Right renal cortex interstitium (tissue), 3 donors: ENCODE measurements at places on chromosomes 1 and 21. TPM values are rescaled to one million over a fixed set of nuclear protein-coding genes. Genes with fewer than 3 reads are reported as not detected.
A peak's percentile ranks its signal among the peaks of the same experiment; 100 is the strongest.

DNA sequence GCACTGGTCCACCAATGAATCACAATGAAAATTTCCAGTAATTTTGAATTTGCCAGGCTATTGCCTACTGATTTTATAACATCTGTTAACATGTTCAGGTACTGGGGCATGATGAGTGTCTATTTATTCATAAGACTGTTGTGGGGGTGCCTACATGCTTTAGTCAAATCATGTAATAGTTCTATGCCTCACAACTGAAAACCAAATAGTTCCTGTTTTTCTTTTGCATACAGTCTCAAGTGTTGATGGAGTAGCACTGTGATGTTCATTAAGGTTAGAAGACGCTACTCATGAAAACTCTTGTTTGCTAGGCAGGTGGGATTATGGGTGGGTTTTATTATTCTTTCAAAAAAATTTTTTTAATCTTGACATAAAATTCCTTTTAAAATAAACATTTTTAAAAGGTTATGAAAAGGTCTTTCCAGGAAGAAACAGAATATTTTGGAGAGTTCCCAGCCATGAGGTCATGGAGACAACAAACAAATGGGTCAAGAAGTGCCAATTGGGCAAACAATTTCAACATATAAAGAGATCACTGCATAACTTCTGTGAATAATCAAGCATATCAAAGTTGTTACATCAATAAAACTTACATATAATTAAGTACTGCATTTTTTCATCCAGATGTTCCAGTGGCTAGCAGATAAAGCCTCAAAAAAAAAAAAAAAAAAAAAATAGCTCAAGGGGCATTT is 40.2 kb upstream of the NHLH2 start:
- no peak for DNase-seq

DNA sequence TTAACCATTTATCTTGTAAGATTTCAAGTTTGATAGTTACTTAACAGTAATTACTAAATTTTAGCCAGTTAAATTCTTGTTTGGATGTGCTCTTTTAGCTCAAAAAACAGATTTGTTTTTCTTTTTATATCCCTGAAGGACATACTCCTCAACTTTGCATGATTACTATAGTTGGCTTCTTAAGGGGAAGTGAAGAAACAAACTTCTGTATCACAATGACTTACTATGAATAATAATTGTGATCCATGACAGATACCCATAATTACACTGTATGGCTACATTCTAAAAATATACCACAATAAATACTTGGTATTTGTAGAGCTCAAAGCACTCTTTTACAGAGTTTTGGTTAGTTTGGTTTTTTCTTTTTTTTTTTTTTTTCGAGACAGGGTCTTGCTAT is 55.8 kb downstream of the IARS2 start:
- no peak for DNase-seq

DNA sequence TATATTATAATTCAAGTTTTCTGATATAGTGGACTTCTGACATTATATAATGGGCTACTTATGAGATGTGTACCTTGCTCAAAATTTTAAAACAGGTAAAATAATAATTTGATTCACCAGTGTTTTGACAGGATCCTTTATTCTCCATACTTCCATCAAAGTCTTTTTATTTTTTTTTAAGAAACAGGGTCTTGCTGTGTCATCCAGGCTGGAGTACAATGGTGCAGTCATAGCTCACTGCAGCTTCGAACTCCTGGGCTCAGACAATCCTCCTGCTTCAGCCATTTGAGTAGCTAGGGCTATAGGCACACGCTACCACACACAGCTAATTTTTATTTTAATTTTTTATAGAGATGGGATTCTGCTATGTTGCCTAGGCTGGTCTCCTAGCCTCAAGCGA is 129.4 kb downstream of the NRDC start:
- no peak for DNase-seq

DNA sequence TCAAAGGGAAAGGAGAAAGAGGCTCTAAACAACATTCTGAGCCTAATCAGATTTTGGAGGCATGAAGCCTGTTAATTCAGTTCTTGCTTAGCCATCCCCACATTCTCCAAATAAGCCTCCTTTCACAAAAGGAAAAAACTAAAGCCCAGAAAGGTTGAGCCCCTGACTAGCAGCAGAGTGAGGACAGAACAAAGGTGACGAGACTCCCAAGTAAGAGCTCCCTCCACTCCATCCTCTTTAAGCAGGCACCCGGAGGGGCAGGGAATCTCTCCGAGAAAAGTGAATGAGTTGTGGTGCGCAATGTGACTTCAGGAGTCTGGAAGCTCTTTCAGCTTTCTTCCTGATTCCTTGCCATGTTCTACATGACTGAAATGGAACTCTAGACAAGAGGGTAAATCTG is 43.4 kb upstream of the MYBPHL start:
- DNase-seq, result no peak

GRCh38 chr1:214123061-214123784 is 135.4 kb downstream of the PROX1 start:
- DNase-seq, result peak; percentile 43

DNA sequence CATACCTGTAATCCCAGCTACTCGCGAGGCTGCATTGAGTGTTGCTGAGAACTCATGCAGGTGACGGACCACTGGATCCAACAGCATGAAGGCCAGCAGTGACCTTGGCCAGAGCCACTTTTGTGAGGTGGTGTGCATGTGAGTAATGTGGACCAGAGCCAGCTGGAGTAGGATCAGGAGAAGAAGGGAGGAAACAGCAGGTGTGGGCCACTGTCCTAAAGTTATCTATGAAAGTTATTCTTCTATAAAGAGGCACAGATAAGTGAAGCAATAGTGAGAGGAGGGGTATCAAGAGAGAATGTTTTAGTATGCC is 47.8 kb downstream of the TCP10L start:
- DNase-seq, result no peak

DNA sequence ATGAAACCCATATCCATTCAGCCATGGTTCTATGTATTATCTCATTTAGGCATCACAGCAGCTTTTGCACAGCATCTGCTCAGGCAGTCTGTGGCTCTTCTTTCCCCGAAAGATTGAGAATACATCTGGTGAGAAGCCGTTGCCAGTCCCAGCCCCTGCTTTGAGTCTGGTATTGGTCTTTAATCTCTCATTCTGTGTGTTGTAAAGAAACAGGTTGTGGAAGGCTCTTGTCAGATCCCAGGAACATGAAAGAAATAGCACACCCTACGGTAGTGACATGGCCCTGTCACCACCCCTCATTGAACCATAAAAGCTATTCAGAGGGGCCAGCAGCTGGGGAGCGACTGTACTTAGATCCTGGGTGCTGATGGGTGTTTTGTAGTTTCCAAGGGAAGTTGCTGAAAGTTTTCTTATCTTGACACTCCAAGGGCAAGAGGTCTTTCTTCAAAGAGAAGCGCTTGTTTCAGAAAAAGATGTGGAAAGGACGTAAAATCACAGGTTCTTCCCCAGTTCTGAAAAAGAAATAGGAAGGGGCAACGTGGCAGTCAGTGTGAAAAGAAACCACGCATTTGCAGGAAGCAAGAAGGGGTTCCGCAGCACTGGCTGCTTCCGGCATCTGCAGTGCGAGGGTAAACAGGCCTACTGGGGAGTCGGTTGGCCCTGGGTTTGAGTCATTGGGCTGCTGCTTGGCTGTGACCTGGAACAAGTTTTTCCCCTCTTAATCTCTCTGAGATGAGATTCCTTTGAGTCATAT is 145.0 kb downstream of the DHRS3 start:
- DNase-seq, result no peak

DNA sequence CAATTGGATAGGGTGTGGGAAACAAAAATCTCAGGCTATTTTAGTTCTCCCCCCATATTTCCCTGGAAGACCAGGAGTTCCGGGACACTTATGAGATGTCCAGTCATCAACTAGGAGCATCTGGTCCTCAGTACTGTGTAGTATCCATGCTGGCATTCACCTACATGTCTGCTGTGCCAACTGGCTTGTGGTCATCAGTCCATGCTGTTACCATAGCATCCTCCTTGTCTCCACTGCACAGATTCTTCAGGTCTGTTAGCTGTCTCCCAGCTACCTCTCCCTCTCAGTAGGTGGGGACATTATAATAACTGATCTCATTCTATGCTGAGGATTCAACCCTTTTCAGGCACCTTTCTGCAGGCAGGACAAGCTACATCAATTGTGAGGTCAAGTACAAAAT is 302.9 kb downstream of the BARHL2 start:
- no peak for DNase-seq

- DNase-seq, result no peak
These were observed 60.6 kb downstream of the SDCCAG8 start for GRCh38 chr1:243316366-243316989.

- DNase-seq, result no peak
These were observed 32.7 kb upstream of the COA6 start for GRCh38 chr1:234340528-234340927.

- DNase-seq, result no peak
These were observed 107.2 kb downstream of the GLIS1 start for GRCh38 chr1:53631622-53632310.

- DNase-seq, result no peak
These were observed 59.1 kb downstream of the RALGPS2 start for GRCh38 chr1:178784131-178784536.

GRCh38 chr1:247100676-247101279 is 3.4 kb downstream of the ZNF669 start:
- no peak for DNase-seq

- no peak for DNase-seq
These were observed 8.2 kb upstream of the TRIM63 start for GRCh38 chr1:26075421-26076144.

GRCh38 chr1:87669674-87670073 is 341.0 kb downstream of the LMO4 start:
- no peak for DNase-seq

GRCh38 chr1:17611991-17612390 is 72.5 kb downstream of the ARHGEF10L start:
- no peak for DNase-seq

- no peak for DNase-seq
These were observed 149.2 kb downstream of the BEND5 start for GRCh38 chr1:48627486-48627885.

DNA sequence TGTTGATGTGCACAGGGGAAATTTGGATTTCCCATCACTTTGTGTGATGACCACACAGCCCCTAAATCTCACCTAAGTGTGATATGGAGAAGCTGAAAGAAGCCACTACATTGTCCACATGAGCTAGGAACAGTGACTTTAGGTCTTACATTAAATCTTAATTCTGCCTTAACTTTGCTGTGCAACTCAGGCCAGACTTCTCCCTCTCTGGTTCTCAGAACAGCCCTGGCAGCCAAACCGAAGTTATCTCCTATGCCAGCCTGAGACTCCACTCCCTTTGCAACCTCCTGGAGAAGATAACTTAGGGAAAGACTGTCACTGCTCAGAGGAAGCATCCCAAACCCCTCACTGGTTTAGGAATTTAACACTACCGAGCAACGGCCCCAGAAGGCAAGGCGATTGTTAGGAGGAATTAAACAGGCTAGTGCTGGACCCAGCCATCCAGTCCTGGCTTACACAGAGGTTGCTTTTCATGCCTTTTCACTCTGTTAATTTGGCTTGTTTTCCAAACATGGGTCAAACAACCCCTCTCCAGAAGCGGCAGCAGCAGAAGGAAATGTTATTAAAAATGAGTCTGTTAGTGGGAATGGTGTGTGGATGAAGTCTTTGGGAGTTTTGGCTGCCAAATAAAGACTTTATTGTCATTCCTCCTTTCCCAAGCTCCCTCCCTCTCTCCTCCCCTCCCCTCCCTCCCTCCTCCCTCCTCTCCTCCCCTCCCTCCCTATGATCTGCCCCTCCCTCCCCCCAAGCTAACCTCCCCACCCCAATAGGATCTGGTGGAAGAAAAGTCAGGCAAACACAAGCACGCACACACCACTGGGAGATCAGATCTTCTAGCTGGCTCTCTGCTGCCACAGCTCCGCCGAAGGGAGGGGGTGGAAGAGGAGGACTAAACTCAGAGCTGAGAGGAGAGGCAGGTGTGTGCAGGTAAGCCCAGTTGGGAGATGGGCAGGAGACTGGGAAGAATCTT is at the start of gene PRELP:
Gene PRELP (plus strand): TSS at position 795 of the 970 bp plus-strand sequence. CDS start 7,379 bp downstream, outside the sequence.
- DNase-seq, result no peak

DNA sequence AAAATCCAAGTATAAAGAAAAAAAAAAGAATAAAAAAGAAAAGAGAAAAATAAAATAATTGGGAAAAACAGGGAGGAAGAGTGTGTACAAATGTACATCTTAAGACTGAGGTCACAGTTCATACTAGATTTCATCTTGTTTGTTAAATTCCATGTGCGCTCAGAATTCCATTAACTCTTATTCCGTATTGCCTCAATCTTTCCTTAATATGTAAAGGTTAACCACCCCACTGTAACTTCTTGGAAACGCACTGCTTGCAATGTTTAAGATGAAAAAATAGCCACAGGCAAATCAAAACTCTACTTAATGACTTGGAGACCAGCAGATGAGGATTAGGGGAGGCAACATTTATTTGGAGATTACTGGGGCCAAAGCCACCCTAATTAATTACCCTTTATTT is 23.9 kb upstream of the KCNE1 start:
- DNase-seq, result no peak

- DNase-seq, result no peak
These were observed at the start of gene MMEL1 for GRCh38 chr1:2632561-2633361. Gene MMEL1 (minus strand): TSS chr1:2633016. CDS start chr1:2629484, 3,532 bp downstream.

DNA sequence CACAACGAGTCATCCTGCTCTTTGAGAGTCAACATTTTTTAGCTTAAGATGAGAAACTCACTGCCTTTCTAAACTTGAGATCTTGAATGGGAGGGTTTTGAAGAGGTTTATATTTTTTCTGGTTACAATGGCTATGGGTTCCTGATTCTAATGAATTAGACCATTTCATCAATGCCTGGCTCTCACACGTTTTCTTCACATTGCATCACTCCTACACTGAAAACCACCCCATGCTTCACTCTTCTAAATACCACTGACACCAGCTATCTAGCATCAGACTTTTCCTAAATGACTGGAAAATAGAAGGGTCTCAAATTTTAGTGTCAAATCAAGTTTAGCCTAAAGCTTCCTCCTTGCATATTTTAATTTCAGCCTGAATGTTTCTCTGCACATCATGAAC is 606.1 kb upstream of the USP24 start:
- no peak for DNase-seq

DNA sequence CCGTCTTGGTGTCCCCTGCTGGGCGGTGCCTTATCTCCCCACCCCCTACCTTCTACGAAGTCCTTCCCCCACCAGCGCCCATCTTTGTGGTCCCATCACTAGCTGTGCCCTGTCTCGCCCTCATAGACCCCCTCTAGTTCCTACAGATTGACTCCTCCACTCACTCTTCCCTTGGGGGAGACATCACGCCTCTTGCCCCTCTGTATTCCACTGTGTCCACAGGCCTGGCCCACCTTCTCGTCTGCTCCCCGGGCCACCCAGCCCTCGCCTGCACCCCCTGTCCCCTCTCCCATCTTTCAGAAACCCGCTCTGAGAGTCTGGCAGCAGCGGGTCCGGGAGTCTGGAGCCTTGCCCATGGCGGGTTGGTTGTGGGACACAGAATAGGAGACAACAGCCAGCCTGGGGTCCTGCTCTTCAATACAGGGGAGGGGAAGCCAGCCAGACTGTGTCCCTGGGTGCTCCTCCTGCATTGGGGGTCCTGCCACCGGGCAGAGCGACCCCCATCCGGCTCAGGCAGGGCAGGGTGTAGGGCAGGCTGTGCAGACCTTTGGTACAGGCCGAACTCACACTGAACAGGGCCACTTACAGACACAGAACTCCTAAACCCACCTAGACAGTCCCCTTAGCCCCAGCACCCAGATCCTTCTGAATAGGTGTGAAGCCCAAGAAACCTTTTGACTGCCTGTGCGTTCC is 1.1 kb downstream of the RNF187 start:
- no peak for DNase-seq

- DNase-seq, result no peak
These were observed 144.3 kb downstream of the FCRL5 start for GRCh38 chr1:157407917-157408525.

Gene TP73
- polyA plus RNA-seq, result 0.45 TPM

Gene CFHR1
- 0.42 TPM for polyA plus RNA-seq

Gene ADAMTS1
- 105 TPM for polyA plus RNA-seq

Gene CHRNB2
- polyA plus RNA-seq, result 0.47 TPM

Gene IL20
- polyA plus RNA-seq, result not detected

Gene OVAAL
- polyA plus RNA-seq, result not detected

Gene KDF1
- polyA plus RNA-seq, result 10.4 TPM

Gene TIAM1
- polyA plus RNA-seq, result 14.6 TPM

Gene GSTM1
- polyA plus RNA-seq, result 3.2 TPM
